ENCODE measurements at places on chromosomes 12 and 14.

GRCh38 chr12:56152756-56153677, 630 bp downstream of the MYL6B start:
- no peak for DNase-seq

- DNase-seq: no peak
Measured at GRCh38 chr14:89382901-89383845, 33.9 kb downstream of the FOXN3 start.

DNA sequence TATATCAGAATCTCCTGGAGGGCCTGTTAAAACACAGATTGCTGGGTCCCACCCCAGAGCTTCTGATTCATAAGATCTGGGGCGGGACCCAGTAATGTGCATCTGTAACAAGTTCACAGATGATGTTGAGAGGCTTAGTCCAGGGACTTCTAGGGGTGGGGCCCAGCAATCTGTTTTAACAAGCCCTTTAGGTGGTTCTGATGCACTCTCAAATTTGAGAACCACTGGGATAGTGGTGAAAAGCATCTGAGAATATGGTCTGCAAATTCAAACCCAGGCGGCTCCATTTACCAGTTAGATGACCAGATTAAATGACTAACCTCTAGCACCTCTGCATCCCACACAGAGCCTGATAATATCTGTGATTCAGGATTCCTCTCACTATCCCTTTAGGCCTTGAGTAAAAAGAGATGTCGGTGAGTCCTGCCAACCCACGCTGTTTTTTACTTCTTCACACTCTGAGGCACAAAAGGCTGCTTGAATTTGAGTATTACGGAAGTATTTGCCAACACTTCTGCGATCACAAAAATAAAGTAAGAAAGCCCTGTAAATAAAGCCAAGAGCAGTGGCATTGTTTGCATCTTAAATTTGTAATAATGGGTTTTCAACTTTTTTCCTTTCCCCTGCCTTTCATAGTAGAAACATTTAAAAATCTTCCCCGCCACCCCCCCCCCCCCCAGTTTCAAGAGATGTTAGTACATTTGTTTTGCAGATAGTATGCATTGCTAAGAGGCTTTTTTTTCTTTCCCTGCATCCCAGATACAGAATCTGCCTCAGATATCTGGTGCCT, 1.8 kb upstream of the FRS2 start:
- no peak for DNase-seq

- no peak for DNase-seq
Measured at GRCh38 chr14:73833034-73833433, 18.6 kb upstream of the PTGR2 start.

GRCh38 chr12:94644141-94644979, 6.0 kb downstream of the TMCC3 start:
- DNase-seq: no peak

DNA sequence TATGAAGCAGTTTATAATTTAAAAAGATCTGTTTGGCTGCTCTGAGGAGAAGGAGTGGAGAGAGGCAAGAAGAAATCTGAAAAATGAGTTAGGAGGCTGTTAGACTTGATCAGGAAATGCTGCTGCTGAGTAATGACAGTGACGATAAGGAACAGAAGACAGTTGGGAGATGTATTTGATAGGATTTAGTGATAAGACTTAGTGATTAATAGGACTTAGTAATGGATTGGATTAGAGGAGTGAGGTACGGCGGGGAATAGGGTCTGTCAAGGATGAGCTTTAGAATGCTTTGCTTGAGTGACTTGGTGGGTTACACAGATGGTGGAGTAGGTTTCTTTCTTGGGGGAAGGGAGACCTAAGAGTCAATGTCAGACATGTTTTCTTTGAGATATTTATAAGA, 31.7 kb downstream of the UNC79 start:
- DNase-seq: no peak

DNA sequence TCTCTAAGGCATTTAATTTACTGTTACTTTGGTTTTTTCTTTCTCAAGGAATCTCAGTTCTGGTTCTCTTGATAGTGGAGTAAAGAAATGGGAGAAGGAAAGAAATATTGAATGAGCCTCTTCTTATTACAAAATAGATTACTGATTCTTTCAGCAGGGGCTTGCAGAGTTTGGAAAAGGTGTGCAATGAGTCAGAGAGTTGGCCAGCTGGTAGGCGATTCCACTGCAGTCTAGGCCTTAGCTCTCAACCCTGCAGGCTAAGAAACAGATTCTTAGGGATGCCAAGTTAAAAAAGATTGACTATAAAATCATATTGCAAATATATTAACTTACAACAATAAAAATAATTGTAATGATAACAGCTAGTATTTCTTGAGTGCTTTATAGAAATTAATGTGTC, 25.8 kb downstream of the NR1H4 start:
- DNase-seq: no peak

GRCh38 chr12:125111403-125111802, 46.2 kb downstream of the AACS start:
- DNase-seq: no peak

GRCh38 chr12:97160277-97160676, 253.2 kb downstream of the NEDD1 start:
- DNase-seq: no peak

DNA sequence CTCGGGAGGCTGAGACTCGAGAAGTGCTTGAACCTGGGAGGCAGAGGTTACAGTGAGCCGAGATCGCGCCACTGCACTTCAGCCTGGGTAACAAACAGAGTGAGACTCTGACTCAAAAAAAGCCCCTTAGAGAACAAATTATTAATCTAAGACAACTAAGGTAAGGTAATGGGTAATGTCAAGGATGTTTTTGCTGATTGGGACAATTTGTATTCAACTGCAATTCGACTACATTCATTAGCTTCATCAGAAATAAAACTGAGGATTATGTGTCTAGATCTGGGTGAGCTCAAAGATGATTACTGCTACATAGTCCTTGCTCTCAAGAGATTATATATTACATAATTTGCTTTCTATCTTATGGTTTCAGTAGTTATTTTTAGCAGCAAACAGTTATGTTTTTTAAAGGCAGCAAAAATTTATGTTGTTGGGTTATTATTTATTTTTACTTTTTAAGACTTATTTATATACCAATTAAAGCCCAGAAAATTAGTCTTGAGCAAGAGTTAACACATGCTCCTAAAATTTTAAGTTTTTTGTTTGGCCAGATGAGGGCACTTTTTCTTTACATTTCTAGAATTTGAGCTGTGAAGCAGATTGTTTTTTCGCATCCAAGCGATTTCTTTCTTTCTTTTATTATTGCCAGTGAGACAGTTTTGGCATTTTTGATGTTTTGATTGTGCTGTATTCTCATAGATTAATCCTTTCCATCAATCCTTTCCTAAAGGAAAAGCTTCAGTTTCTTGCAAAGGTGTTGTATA, 52.3 kb downstream of the PLEKHA5 start:
- DNase-seq: no peak

DNA sequence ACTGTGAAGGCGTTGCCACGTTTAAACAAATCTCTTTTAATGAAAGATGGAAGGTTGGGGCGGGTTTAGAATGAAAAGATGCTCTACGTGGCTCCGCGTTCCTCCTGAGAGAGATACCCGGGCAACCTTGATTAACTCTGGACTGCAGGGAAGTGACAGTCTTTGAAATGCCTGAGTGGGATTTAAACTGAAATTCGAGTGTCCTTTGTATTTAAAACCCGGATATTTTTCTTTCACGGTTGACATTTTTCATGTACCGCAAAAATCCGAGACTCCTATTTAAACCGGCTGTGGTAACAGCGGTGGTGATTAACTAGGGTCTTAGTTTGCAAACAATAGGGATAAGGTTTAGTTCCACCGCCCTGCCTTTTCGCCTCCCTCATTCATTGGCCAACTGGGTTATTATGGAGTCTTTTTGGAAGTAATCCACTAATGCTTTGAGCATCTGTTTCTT, 707 bp downstream of the G2E3 start:
- peak; percentile 26 for DNase-seq

GRCh38 chr12:14403711-14404196, 38.3 kb downstream of the ATF7IP start:
- DNase-seq: peak; percentile 98

DNA sequence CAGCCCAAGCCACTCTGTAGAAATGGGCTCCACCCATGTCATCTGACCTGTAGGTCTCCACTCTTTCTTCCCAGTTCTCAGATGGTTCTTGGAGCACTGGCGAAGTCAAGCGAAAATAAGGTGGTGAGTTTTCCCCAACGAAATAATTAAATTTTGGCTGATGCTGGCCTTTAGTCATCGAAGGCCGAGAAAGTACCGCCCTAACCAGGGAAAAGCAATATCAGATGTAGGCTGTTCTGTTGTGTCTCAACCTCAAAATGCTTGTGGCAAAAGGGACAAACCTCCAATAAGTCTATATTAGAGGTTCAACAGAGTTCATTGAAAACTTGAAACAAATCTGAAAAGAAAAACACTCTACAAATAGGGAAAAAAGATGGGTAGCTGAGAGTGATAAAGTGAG, 48.6 kb upstream of the BCAT1 start:
- DNase-seq: no peak

GRCh38 chr12:56029166-56029519, 8.3 kb downstream of the IKZF4 start:
- DNase-seq: no peak

DNA sequence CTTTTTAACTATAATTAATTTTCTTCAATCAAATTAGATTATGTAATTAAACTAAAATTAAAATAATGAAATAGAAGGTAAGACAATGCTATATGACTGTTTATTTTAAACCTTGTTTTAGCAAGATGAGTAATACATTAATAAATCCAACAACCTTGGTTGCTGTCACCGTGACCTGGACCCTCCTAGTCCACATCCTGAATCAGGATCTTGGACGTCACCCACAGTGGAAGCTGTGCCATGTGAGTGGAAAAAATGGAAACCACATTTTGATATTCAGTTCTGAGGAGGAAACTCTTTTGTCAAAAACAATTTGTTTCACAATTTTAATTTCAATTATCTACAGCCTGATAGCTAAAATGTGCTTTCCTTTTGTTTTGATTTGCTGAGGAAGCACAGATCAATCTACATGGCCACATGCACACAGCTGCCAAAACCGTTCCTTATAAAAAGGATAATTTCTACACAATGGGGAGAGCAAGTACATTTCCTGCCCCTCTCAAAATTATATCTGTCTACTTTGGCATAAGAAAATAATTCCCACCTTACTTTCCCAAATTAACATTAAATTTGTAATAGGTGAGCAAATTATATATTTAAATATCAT, 255.5 kb downstream of the RASSF9 start:
- no peak for DNase-seq

DNA sequence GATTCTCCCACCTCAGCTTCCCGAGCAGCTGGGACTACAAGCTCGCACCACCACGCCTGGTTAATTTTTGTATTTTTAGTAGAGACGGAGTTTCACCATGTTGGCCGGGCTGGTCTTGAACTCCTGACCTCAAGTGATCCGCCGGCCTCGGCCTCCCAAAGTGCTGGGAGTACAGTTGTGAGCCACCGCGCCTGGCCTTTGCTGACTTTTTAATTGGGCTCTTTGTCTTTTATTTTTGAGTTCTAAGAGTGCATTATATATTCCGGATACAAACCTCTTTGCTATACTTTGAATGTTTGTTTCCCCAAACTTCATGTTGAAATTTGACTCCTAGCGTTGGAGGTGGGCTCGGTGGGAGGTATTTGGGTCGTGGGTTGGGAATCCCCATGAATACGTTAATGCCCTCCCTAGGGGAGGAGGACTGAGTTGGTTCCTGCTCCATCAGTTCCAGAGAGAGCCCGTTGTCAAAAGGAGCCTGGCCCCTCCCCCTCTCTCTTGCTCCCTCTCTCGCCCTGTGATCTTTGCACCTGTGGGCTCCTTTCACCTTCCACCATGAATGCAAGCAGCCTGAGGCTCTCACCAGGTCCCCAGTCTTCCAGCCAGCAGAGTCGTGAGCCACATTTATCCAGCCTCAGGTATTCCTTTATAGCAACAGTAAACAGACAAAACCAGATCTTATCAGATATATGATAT, 103.2 kb upstream of the EVL start:
- no peak for DNase-seq

DNA sequence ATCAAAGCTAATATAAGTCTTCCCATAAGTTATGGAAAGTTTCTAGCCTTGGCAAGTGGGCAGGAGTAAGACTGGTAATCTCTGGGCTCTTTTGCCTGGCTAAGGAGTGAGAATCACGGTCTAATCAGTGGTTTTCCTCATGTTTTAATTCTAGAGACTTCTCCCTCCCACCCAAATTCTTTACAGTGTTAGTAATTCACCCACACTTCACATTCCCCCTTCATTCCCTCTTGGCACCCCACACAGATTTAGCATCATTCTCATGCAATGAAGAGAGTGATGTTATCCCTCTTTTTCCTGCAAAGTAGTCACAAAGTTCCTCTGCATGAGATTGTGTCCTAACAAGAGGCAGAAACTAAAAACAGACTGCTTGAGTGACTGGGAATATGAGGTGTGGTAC, 28.6 kb upstream of the CACNA2D4 start:
- no peak for DNase-seq

DNA sequence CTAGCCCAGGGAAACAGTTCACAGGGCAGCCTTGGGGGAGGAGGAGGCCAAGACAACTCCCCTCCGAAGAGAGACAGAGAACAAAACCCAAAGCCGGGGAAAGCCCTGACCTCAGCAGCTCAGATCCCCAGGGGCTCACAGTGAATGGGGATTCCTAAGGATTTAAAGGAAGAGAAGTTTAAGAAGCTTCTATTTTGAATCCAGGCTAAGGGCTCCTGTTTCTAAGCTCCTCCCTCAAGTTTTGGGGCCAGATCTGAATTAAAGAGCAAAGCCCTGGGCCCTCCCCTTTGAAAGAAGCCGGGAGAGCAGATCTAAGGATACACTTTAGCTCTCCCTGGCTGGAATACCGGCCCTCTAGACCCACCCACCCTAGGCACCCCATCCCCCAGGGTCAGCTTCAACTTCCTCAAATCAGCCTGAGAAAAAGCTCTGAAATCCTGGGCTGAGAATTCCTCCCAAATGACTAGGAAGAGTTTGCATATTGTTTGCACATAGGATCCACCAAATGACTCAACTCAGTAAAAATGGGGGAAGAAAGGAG, 3.9 kb downstream of the KDM2B start:
- no peak for DNase-seq
